Frontal cortex (tissue), 4 donors: ENCODE measurements at places on chromosomes 1 and 21.

GRCh38 chr1:167561753-167562152 is 8.2 kb upstream of the CREG1 start:
- DNase-seq = no peak

GRCh38 chr1:19688041-19688842 is 23.6 kb downstream of the HTR6 start:
- DNase-seq = no peak

DNA sequence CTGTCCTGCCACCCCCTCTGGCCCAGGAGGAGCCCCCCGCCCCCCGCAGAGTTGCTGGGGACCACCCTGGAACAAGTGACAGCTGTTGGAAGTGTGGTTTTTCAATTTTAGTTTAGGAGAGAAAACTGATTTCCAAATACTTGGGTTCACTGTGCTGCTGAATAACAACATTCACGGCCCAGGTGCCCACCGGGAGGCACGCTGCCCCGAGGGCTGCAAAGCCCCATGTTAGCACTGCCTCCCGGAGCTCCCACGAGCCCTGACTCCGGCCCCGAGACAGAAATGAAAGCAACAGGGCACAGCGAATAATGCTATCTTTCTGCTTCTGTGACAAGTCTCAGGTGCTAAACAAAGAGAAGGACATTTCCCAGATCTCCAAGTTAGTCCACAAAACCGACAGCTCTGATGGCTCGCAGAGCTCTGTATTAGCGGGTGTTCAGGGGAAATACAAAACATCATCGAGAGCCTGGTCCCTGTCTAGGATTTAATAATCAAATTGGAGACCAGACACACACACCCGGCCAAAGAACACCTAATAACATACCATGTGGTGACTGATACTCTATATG is 451.5 kb downstream of the KIF26B start:
- DNase-seq = no peak

- DNase-seq = no peak
These were observed 107.6 kb downstream of the PLXNA2 start for GRCh38 chr1:208136459-208137182.

- DNase-seq = no peak
These were observed 53.3 kb upstream of the HMGB4 start for GRCh38 chr1:33810571-33810970.

GRCh38 chr1:226565476-226565875 is 16.9 kb downstream of the STUM start:
- no peak for DNase-seq

DNA sequence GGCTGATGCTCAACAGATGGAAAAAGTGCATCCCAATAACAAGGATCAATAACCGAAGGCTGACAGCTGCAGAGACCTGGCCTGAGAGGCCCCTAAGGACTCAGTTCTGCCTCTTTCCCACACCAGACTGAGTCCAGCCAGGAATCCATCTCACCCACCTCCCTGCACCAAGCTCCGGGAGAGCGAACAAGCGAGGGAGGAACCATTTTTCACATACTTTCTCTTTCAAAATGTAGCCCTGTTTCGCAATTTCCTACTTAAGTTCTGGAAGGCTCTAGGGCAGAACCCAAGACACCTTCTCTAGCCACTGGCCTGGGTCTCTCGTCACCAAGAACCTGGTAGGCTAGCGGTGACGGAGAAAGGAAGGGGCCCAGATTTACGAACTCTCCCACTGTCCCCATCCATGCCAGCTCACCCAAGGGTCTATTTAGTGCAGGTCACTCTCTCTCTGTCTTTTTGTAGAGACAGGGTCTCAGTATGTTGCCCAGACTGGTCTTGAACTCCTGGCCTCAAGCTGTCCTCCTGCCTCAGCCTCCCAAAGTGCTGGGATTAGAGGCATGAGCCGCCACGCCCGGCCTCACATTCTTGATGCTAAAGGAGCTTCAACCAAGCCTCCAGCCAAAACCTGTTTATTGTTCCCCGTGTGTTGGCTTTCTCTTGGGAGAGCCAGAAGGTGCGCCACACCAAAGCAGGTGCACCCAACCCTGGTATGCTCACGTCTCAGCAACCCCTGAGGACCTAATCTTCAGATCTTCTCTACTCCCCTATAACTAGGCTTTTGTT is 10.9 kb upstream of the GNL2 start:
- no peak for DNase-seq

GRCh38 chr21:27023186-27023585 is 56.3 kb upstream of the ADAMTS5 start:
- no peak for DNase-seq

- no peak for DNase-seq
These were observed 4.3 kb upstream of the DPYD start for GRCh38 chr1:97925151-97925550.

DNA sequence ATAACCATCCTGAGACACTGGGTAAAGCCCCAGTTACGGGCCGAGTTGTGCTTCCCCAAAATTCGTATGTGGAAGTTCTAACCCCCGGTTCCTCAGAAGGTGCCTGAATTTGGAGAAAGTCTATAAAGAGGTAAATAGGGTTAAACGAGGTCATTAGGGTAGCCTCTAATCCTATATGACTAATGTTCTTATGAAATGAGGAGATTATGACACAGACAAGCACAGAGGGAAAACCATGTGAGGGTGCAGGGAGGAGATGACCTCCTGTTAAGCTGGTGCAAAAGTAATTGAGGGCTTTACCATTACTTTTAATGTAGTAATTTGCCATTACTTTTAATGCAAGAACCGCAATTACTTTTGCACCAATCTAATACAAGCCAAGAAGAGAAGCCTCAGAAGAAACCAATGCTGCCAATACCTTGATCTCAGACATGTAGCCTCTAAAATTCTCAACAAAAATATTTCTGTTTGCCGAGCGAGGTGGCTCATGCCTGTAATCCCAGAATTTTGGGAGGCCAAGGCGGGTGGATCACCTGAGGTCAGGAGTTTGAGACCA is 260.8 kb downstream of the GPATCH2 start:
- DNase-seq = no peak

DNA sequence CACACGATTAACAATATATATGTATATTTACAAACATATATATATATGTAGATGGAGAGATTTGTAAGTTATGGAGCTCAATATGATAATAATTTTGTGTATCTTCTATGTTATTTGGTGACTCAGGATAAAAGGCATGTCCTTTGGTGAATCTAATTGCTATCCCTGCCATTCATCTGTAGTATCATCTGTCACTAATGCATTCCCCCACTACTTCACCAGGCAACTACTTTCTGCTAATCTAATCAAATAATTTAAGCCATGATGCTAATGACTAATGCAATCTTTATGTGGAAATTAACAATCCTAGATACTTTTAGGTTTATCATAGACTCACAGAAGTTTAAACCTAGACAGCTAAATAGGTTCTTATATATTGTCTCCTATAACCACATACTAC is 1074.5 kb downstream of the PLA2G4A start:
- DNase-seq = no peak

DNA sequence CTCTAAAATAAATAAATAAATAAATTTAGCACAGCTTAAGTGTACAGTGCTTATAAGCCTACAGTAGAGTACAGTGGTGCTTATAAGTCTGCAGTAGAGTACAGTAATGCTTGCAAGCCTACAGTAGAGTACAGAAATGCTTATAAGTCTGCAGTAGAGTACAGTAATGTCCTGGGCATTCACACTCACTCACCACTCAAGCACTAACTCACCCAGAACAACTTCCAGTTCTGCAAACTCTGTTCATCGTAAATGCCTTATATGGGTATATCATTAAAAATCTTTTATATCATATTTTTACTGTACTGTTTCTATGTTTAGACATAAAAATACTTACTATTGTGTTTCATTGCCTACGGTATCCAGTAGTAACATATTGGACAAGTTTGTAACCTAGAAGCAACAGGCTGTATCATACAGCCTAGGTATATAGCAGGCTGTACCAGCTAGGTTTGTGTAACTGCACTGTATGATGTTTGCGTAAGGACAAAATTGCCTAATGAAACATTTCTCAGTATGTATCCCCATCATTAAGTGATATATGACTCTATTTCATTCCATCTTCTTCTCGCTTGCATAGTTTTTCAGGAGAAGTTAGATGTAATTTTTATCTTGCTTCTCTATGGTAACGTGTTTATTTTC is 14.0 kb upstream of the S100B start:
- DNase-seq = no peak

DNA sequence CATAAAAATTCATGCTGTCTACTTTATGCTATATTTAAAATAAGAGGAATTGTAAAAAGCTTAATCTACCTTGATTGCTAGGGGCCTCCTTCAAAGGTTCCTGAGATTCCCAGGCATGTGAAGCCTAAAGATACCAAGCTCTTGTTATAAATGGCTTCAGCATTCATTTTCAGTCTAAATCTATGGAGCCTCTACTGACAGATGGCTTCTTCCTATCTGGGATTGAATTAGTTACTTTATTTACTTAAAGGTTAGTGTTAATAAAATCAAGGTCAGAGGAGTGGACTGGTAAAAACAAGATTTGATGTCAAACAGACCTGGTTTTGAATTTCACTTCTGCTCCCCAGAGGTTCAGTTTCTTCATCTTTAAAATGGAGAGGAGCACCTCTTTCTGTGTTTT is 93.7 kb downstream of the TNNI3K start:
- DNase-seq = no peak

- DNase-seq = no peak
These were observed 22.1 kb upstream of the IL10 start for GRCh38 chr1:206794294-206794908.

DNA sequence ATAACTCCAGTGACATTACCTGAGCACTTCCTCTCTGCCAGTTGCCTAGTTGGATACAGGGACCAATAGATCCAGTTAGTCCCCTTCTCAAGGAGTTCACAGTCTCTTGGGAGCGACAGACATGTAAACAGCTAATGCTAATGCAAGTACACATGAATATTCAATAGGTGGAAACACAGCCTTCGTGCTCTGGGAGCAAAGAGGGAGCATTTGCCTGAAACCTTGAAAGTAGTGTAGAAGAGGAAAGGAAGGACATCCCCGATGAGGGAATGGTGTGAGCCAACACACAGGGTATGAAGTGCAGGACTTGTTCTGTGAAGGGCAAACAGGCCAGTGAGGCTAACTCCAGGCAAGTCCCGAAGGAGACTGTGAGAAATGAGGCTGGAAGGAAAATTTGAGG is 3.8 kb upstream of the TMEM222 start:
- no peak for DNase-seq

- DNase-seq = no peak
These were observed 488 bp downstream of the DBT start for GRCh38 chr1:100249155-100249536.

DNA sequence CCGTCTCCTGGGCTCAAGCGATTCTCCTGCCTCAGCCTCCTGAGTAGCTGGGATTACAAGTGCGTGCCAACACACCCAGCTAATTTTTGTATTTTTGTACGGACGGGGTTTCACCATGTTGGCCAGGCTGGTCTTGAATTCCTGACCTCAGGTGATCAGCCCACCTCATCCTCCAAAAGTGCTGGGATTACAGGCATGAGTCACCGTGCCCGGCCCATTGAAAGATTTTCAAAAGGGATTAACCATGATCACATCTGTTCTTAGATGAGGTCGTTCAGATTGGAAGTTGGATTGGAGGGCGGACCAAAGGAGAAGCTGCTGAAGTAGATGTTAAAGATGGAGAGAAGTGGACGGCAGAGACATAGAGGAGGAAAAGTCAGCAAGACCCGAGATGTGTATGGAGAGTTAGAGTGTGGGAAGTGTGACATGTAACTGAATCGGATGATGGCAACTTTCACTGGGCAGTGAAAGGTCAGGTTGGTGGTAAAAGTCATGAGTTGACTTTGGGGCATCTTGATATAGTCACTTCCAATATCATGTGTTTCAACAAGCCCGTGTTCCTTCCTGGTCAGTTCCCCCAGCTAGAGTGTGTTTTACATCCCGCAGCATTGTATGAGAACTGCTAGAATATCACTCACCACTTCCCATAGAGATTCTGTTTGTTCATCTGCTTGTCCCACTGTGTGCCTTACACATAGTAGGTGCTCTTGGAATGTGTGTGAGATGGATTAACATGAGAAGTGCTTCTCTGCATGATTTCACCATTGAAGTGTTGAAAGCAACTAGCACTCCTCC is 54.4 kb upstream of the TINAGL1 start:
- DNase-seq = no peak

DNA sequence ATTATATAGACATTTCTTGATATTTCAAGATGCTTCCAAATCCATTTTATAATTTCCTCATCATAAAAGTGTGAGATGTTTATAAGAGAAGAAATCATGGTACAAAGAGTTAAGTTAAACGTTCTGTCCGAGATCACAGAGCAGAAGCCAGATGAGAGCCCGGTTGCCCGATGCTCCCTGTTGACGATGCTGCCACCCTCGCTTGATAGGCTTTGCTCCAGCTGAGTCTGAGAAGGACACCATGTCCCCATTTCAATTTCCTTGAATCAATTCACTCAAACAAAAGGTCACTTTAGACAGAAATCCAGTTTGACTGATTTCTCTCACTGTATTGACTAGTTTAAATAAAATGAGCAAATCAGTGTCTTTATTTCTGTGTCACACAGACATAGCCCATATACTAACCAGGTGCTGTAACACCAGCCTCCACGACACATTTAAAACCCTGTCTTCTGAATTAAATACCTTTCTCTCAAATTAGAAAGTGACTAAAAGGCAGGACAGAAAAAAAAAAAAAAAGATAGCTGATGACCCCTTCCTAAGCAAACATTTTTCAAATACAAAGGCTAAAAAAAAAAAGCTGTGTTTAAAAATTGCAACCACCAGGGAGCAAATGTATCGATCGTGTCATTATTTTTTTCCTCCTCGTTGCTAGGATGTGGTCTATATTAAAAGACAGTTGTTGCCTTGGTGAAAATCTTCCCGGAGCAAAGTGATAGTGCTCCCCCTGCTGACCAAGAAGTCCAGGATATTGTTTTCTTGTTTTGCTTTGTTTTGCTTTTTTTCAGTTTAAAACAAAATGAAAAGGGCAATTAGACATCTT is 35.2 kb downstream of the DNASE2B start:
- peak; percentile 33 for DNase-seq

DNA sequence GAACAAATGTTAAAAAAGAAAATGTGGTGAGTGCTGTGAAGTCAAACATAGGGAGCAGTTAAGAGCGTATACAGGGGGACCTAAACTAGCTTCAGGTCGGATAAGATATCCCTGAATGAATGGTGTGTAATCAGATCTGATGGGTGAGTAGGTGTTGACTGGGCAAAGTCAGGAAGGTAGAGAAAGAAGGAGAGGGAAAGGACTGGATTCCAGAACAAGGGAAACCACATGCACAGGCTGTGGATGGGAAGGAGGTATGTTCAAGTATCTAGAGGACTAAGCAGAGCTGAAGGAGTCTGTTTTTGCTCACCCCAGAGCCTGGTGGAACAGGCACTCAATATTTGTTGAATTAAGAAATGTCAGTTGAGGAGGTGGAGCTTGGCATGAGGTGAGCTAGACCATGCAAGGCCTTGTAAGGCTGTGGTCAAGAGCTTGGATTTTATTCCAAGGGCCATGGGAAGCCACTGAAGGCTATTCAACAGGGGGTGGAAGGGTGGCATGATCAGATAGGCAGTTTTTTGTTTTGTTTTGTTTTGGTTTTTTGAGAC is 27.4 kb downstream of the MAP7D1 start:
- DNase-seq = no peak

DNA sequence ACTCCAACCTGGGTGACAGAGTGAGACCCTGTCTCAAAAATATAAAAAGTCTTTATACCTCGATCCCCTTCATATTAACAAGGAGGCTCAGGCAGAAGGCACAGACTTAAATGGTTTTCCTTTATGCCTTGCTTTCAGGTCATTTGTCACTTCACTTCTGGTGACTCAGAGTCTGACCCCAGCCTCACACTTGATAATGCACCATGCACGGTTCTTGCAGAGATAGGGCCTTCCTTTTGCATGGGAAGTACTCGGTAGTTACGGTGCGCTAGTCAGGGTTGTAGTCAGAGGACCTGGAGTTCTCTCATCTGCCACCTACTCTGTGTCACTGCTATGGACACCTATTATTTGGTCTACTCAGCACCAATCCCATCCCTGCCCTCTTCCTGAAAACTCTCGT is 43.6 kb upstream of the BMP8B start:
- DNase-seq = no peak
